ENCODE measurements at places on chromosomes 5 and 9.
A peak's percentile ranks its signal among the peaks of the same experiment; 100 is the strongest.

DNA sequence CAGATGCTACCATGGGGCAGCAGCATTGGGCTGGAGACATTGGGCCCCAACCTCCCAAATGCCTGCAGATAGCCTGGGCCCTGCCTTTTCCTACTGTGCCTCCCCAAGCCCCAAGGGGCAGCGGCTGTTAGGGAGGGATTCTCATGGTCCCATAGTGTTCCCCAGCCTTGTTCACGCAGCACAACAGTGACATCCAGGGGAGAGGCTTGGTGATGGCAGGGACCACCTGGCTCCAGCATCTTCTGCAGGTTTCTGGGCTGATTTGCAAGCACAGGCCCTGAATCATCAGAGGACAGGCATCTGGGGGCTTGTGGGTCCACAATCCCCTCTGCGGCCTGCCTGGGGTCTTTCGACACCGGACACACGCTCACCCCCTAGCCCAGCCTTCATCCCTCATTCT, 354.6 kb downstream of the SLIT3 start:
- no peak for DNase-seq

- DNase-seq: no peak
Observed at GRCh38 chr5:98663521-98663920, 109.9 kb upstream of the RGMB start.

DNA sequence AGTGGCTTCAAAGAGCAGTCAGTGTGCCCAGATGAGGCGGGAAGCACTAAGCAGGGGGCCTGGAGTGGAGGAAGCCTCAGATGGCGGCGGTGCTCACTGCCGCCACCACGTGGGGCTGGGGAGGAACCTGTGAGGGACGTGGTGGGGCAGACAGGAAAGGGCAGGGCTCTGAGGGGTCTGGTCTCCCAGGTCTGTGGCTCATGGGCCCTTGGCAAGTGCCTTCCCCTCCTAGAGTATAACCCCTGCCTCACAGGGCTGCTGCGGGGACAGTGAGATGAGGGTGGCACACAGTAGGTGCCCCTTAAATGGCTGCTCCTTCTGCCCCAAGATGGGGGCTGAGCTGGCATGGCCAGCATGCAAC, 26.6 kb downstream of the NR5A1 start:
- no peak for DNase-seq

DNA sequence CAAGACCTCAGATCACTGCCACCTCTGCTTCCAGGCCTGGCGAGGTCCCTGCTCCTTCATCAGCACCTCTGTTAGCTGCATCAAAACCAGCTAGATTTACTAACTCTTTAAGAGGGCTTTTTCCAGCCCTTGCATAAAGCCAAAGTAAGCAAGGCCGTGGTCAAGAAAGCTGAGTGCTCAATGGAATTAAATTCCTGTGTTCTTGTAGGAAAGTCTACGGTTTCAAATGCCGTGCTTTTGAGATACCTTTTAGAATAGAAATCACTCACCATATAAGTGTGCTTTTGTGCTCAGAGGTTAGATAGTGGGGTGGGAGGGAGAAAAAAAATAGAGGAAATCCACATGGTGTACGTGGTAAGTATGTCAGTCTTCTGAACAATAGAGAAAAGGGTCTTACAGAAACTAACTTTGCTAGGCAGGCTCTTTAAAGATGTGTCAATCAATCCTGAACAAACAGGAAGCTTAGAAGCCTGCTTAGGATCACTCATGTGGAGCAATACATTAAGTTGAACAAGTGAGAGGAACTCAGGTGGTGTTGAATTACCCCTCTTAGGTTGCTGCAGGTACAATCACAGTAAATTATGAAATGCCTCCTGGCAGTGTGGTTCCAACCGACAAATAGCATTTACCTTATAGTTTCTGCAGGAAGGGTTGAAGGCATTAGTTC, 79.7 kb downstream of the SEMA6A start:
- no peak for DNase-seq

DNA sequence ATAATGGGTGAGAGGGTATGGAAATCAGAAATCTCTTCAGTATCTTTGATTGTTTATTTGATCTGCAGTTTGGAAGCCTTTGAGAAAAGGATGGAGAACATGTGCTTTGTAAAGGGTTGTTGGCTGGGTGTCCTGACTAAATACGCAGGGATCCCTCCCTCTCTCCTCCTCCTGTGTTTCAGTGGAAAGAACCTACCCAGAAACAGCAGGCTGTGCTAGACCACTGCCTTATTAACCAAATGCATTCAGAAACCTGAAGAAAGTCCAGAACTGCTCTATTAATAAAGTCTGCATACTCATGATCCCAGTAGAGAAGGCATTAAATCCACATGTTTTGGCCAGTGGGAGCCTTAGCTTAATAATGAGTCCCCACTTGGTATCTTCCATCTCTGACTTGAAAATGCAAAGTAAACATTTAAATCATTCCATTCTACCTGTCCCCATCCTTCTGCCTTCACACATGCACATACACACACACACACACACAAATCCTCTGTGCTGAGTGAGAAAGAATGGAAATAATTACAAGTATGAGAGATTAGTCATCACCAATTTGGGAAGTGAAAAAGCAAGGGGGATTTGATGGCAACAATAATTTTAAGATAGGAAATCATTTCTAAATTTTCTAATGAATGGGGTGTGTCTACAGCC, 10.0 kb upstream of the LECT2 start:
- no peak for DNase-seq

GRCh38 chr5:31962871-31963307, 211.2 kb downstream of the GOLPH3 start:
- no peak for DNase-seq

GRCh38 chr5:138663561-138663960, 88.4 kb upstream of the HSPA9 start:
- no peak for DNase-seq

DNA sequence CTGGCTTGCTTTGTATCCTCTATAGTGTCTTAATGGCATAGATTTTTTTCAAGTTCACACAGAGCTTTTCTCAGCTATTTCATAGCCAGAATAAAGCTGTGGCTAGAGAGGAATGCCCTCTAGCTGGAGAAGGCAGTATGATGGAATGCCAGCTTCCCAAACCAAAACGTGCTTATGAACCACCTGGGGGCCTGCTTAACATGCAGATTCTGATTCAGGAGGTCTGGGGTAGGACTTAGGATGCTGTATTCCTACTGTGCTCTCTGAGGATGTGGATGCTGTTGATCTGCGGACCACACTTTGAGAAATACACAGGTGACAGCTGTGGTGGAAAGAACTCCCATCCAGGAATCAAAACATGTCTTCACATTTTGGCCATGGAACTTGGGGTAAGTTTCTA, 49.9 kb upstream of the DPYSL3 start:
- DNase-seq: no peak

DNA sequence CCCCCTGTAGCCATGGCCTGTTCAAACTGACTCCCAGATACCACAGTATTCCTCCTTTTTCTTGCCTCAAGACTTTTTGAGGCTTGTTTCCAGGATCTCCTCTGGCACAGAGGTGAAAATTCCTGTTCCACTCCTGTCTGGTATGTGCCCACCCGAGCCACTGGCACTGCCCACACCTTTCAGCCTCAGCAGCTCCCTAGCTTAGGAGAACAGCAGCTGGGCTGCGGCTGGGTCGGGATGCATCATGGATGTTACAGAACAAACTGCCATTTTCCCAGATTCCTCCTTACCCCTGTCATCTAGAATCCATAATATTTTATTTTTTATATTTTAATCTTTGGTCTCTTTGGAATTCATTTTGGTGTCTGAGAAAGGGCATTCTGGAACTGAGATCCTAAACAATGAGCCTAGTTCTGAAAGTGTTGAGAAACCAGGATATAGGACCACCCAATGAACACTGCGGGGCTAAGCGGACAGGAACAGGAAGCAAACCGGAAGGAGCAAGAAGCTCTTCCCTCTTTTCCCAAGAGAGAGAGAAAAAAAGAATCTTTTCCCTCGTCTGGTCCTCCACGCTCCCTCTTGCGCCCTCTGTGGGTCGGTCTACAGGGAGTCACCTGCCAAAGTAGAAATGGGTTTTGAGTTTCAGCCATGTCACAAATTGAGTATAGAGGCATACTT, 12.5 kb downstream of the OR2S2 start:
- DNase-seq: peak; percentile 42

DNA sequence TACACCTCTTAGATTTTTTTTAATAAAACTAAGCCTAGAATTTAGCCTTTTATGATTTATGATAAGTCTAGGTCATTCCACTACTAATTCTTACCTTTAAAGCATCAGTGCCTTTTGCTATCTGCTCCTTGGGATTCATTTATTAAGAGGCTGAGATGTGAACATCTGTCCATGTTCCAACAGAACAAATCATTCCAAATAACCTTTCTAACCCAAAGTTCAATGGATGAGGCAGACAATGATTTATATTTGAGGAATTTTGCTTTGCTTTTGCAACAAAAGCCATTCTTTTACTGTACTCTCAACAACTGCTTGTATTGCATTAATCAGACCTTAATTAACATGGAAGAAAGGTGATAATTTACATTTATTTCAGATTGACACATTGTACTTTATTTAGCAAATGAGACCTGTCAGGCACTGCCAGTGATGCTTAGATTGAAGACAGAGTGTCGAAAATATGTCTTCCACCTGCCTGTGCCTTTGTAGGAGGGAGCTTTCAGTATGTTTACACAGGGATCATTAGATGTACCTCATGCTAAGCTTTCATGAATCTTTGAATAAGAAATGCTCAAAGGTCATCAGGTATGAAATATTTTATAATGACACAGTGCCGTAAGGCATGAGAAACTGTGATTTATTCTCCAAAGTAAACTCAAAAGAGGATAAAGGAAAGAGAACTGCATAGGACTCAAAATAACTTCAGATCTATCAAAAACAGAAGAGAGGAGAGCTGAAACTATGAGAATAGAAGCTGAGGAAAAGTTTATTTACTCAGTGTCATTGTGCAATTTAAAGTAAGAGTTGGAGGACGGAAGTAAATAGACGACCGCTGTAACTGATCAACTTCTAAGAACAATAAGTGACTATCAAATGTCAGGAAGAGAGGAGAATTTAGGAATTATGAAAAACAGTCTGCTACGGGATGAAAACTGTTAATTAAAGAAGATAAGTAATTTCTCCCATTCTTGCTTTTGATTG, 36.7 kb upstream of the IZUMO3 start:
- no peak for DNase-seq

DNA sequence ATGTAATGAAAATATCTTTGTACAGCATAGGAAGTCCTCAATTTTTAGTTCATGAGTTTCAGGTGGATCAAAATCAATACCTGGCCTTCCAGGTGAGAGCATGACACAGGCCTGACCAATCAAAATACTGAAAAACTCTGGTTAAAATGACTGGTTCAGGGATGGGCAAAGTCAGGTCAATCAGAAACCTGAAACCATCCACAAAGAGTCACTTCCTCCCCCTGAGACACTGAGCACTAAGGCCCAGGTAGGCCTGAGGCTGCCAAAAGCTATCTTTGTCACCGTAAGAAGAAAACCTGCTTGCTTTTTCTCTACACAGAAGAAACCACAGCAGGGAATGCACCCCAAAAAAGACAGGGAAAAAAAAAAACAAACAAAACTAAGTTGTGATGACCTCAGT, 444.8 kb downstream of the TLR4 start:
- DNase-seq: no peak

GRCh38 chr9:118290116-118290515, 585.9 kb downstream of the TLR4 start:
- DNase-seq: no peak

- DNase-seq: no peak
Observed at GRCh38 chr5:135324897-135325650, 74.0 kb downstream of the MACROH2A1 start.

DNA sequence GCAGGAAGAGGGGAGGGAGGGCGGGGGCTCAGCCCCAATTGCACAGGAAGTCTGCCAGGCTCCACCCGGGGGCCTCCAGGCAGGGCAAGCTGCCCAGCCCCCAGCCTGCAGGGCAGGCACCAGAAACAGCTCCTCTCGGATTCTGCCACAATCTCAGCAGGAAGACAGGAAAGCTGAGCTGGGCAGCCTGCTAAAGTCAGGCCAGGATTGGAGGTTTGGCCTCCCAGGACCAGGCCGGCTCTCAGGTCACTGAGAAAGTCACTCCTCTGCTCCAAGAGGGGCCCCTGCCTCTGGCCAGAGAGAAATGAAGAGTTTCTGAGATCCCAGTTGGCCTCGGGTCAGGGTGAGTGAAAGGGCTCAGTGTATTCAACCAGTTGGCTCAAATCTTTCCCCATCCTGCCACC, 54.6 kb upstream of the STXBP1 start:
- no peak for DNase-seq

GRCh38 chr9:99823681-99824377, 2.1 kb downstream of the NR4A3 start:
- DNase-seq: peak; percentile 89

DNA sequence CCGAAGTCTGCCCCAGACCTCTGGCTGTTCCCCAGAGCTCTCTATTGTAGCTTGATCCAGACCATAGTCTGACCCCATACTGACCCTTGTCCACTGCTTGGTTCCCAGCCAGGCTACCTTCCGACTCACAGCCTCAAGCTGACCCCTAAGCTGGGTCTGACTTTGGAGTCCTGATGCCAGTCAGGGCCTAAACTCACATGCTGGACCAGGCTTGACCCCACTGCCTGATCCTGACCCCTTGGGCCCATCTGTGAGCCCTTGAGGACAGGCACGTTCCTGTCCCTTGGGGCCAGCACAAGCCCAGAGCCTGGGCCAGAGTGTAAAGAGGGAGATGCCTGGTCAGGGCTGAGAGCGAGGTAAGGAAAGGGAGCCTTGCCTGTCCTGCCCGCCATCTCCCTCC, 32.7 kb upstream of the ENHO start:
- DNase-seq: no peak

- no peak for DNase-seq
Observed at GRCh38 chr5:121726991-121727390, 124.7 kb upstream of the FTMT start.

GRCh38 chr9:33465096-33465495, 8.6 kb downstream of the NOL6 start:
- DNase-seq: no peak

DNA sequence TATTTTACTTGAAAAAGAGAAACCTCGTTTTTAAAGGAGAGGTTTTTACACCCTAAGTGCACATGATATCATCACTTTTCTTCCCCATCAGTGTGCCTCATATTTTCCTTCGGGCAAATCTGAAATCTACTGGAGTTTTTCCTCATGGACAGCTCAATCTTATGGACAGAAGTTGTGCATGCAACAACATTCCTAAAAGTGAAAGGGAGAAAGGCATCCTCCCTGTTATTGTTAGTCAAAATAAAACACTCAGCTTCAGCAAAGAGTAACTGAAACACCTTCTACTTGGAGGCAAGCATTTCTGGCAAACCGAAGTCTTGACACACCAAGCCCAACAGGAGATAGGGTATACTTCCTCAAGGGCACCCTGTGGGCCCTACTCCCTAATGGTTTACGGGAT, 217.9 kb downstream of the BNC2 start:
- DNase-seq: no peak

DNA sequence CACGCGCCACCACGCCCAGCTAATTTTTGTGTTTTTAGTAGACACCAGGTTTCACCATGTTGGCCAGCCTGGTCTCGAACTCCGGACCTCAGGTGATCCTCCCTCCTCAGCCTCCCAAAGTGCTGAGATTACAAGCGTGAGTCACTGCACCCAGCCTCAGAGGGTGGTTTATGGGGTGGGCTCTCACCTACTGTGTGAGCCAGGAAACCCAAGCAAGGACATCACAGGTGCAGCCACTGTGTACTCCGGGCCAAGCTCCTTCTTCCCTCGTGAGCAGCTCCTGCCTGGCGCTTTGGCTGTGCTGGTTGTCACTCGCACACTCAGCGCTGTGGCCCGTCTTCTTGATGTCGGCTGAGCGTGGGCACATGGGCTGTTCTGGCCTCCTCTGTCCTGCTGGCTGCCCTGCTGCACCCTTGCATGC, 70.1 kb downstream of the WNK2 start:
- no peak for DNase-seq

- DNase-seq: no peak
Observed at GRCh38 chr9:32378993-32379729, 5.3 kb upstream of the ACO1 start.

GRCh38 chr5:36402512-36402906, 100.8 kb upstream of the RANBP3L start:
- DNase-seq: no peak
